ENCODE measurements at places on chromosomes 5 and 9.

GRCh38 chr5:157290981-157291711 lies 25.2 kb downstream of the CYFIP2 start:
- H3K36me3 ChIP-seq, result no peaks in the 10 kb centered on the region
- H3K27me3 ChIP-seq, result peaks cover 6% of the 10 kb centered on the region
- no peaks in the 10 kb centered on the region for H3K4me1 ChIP-seq
- H3K4me3 ChIP-seq, result no peak overlapping the region

GRCh38 chr5:44495280-44495679 lies 106.1 kb upstream of the FGF10 start:
- H3K4me1 ChIP-seq, result no peaks in the 10 kb centered on the region
- no peak overlapping the region for H3K4me3 ChIP-seq
- H3K27ac ChIP-seq, result no peak overlapping the region
- no peaks in the 10 kb centered on the region for H3K36me3 ChIP-seq
- H3K27me3 ChIP-seq, result peaks cover 22% of the 10 kb centered on the region

GRCh38 chr5:157510682-157511081 lies 50.7 kb downstream of the NIPAL4 start:
- H3K36me3 ChIP-seq, result no peaks in the 10 kb centered on the region
- H3K4me1 ChIP-seq, result peaks cover 29% of the 10 kb centered on the region
- peak overlapping the region; percentile 42 for H3K27ac ChIP-seq
- no peak for DNase-seq

DNA sequence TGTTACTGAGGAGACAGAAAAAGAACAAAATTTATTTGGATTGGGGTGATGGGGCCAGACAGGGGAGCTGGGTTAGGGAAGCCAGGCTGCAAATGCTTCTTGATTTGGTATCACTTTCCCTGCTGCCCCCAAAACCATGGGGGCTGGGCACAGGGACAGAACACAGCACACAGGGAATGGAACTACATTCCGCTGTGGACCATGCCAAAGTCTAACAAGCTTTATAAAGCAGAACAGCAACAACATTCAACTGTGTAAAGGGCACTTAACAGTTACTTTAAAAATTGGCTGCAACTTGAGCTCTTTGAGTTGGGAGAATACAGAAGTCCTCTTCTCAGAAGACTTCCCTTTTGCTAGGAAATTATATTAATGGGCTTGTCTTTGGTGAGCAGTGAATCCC lies 23.8 kb downstream of the C5orf58 start:
- no peak overlapping the region for H3K27ac ChIP-seq
- no peak overlapping the region for H3K4me3 ChIP-seq

- H3K4me1 ChIP-seq, result no peaks in the 10 kb centered on the region
- no peak for DNase-seq
- no peaks in the 10 kb centered on the region for H3K36me3 ChIP-seq
- no peaks in the 10 kb centered on the region for H3K27me3 ChIP-seq
These were observed 23.5 kb upstream of the ATG10 start for GRCh38 chr5:81948349-81948748.

- no peak for DNase-seq
- H3K36me3 ChIP-seq, result no peaks in the 10 kb centered on the region
- no peaks in the 10 kb centered on the region for H3K27me3 ChIP-seq
- H3K27ac ChIP-seq, result no peak overlapping the region
- H3K4me1 ChIP-seq, result no peaks in the 10 kb centered on the region
These were observed 125.3 kb downstream of the ADAMTS2 start for GRCh38 chr5:179219661-179220620.

GRCh38 chr5:120091376-120091948 lies 372.6 kb upstream of the PRR16 start:
- no peaks in the 10 kb centered on the region for H3K27me3 ChIP-seq
- no peak overlapping the region for H3K27ac ChIP-seq
- no peaks in the 10 kb centered on the region for H3K36me3 ChIP-seq
- no peak for DNase-seq

GRCh38 chr5:124866355-124867136 lies 120.1 kb upstream of the ZNF608 start:
- no peaks in the 10 kb centered on the region for H3K36me3 ChIP-seq
- H3K27me3 ChIP-seq, result no peaks in the 10 kb centered on the region
- DNase-seq, result no peak
- no peaks in the 10 kb centered on the region for H3K4me1 ChIP-seq

- H3K4me3 ChIP-seq, result peak overlapping the region; percentile 36
- no peaks in the 10 kb centered on the region for H3K4me1 ChIP-seq
- H3K27me3 ChIP-seq, result peaks cover 30% of the 10 kb centered on the region
- DNase-seq, result no peak
- H3K36me3 ChIP-seq, result no peaks in the 10 kb centered on the region
These were observed 27.2 kb upstream of the SCGB3A1 start for GRCh38 chr5:180618487-180618828.

- H3K4me1 ChIP-seq, result peaks cover 7% of the 10 kb centered on the region
- no peak overlapping the region for H3K4me3 ChIP-seq
- no peaks in the 10 kb centered on the region for H3K27me3 ChIP-seq
- no peak overlapping the region for H3K27ac ChIP-seq
- DNase-seq, result no peak
These were observed 21.0 kb downstream of the NIPBL start for GRCh38 chr5:36897616-36898015.
